ENCODE measurements at places on chromosomes 6 and 20.
A peak's percentile ranks its signal among the peaks of the same experiment; 100 is the strongest.

GRCh38 chr6:42453031-42453653 lies 1.4 kb upstream of the TRERF1 start:
- DNase-seq, result peak; percentile 89

- no peak for DNase-seq
Observed at GRCh38 chr6:156639009-156639721, 138.0 kb upstream of the ARID1B start.

DNA sequence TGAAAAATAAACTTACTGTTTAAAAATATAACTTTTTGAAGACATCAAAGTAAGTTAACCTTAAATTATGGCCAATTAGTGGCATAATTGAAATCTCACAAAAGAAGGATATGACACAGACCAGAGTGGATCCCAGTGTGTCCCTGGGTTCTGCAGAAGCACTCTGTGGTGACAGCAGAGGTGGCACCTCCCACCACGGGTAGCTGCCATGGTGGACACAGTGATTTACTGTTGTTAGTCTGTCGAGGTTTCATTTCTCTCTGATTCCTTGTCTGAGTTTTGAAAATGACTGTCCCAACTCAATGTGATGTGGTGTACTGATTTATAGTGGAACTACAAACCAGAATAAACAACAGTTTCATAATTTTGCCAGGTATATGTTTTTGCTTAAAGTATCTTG lies 76.5 kb downstream of the TULP4 start:
- DNase-seq, result no peak

GRCh38 chr6:158092806-158093205 lies 75.3 kb downstream of the SERAC1 start:
- no peak for DNase-seq

GRCh38 chr6:152563177-152563576 lies 74.0 kb downstream of the SYNE1 start:
- no peak for DNase-seq

GRCh38 chr6:146498309-146498708 lies 45.3 kb upstream of the RAB32 start:
- DNase-seq, result no peak
